ENCODE measurements at places on chromosomes 16 and 17.

DNA sequence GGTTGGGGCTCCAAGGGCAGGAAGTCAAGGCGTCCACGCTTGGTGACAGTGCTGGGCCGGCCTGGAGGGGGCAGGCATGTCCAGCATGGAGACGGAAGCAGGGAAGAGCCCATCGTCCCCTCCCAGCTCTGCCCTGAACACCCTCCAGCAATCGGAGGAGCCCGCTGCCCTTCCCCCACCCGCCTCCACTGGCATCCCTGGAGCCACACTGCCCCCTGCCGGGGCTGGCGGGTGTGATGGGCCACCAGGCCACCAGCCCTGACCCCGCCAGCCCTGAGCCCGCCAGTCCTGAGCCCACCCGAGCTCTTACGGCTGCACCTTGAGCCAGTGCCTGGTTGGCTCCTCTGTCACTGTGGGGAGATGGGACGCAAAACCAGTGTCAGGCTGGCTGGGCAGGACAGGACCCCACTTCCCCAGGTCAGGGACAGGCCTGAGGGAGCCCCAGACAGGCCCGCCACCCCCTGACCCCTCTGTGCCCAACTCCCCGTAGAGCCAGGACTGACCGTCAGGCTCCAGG lies 4.1 kb upstream of the CDH15 start:
- DNase-seq, result peak; percentile 59

- no peak for DNase-seq
Observed at GRCh38 chr16:17304106-17304490, 166.7 kb downstream of the XYLT1 start.

- DNase-seq, result no peak
Observed at GRCh38 chr16:22031483-22032083, 23.7 kb downstream of the MOSMO start.

- no peak for DNase-seq
Observed at GRCh38 chr16:69345923-69346322, 5.7 kb downstream of the TMED6 start.

- no peak for DNase-seq
Observed at GRCh38 chr16:473046-474043, 47.9 kb downstream of the RAB11FIP3 start.

- DNase-seq, result no peak
Observed at GRCh38 chr17:61144617-61145564, 254.8 kb upstream of the TBX2 start.

GRCh38 chr17:71168053-71168741 lies 952.6 kb upstream of the SOX9 start:
- DNase-seq, result no peak

GRCh38 chr17:56785405-56785804 lies 48.3 kb downstream of the C17orf67 start:
- DNase-seq, result peak; percentile 25

DNA sequence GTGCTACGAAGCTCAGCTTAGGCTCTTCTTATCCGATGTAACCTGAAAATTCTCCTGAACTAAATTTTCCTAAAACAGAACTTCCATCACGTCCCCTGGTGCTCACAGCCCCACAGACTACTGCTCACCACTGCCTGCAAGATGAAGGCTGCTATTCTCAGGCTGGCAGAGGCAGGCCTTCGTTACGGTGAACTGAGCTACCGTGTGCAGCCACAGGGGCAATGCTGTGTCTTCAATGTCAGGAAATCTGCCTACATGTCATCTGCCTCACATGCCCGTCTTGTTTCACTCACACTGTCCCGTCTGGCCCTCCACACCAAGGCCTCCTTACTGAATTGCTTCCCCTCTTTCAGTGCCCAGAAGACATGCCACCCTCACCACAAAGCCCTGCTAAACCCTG lies 15.9 kb downstream of the EMC8 start:
- no peak for DNase-seq

- no peak for DNase-seq
Observed at GRCh38 chr17:33811004-33811760, 443.9 kb upstream of the CCL2 start.

DNA sequence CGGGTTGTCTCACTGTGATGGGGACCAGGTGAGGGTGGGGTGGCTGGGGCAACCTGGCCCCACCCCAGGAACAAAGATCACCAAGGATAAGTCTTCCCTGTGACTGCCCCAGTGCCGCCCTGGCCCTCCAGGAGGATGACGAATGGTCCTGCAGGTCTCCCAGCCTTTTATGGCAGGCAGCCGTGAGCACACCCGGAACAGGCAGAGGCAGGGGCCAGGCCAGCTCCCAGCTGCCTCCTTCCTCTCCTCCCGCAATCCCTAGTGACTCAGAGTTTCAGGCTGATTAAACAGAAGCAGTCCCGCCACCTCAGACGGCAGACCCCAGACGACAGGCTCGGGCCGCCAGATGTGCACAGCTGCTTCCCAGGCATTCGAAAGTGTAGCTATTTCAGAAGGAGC lies 13.3 kb downstream of the JUP start:
- DNase-seq, result peak; percentile 91

DNA sequence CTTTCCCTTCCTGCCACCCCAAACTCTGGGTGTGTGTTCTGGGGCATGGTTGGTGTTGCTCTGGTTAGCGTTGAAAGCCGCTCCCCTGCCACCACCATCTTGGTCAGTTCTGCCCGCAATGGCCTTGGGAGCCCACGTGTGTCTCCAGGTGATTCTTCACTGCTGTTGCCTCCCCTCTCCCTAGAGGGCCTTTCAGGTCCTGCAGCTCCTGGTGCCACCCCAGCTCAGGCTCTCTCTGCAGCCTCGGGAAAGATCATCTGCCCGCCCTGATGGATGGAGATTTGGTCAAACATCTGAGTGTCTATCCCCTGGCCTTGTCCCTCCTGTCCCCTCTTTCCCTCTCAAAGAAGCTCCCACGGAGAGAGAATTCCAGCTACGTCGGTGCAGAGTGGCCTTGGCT lies 241.3 kb downstream of the RBFOX3 start:
- DNase-seq, result no peak

DNA sequence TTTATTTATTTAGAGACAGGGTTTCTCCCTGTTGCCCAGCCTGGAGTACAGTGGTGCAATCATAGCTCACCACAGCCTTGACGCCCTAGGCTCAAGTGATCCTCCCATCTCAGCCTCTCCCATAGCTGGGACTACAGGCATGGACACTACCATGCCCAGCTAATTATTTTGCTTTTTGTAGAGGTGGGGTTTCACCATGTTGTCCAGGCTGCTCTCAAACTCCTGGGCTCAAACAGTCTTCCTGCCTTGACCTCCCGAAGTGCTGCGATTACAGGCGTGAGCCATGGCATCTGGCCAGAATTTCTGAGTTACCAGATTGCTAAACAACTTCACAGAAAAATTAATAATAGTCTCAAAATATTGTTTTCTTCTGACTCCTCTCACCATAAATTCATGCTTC lies 21.7 kb downstream of the MOSMO start:
- no peak for DNase-seq

DNA sequence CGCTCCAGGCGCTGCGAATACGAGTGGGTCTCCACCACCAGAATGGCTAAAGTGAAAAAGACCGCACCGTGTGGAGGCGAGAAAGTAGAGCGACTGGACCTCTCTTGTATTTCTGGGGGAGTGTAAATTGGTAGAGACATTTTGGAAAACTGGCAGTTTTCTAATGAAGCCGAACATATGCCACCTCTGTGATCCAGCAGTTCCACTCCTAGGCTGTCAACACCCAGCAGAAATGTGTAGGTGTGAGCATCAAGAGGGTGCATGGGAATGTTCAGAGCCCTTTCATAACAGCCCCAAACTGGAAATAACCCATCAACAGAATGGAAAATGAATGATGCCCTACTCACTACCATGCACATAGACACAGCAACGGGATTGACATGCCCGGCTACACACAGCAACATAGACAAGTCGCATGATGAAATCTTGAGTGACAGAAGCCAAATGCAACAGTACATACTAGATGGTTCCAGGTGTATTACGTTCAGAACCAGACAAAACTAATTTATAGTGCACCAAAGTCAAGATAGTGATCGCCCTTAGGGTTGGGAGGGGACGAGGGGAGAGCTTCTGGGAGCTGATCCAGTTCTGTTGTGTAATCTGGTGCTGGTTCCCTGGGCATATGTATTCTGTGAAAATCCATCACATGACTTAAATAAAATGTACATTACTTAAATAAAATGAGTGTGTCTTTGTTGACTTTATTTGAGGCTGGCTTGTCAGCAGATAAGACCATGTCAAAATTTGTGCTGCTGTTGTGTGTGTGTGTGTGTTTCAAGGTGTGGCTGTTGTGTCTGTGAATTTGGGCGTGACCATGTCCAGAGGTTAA lies 877 bp upstream of the BCL7C start:
- DNase-seq, result no peak

- DNase-seq, result no peak
Observed at GRCh38 chr17:44983563-44983962, 15.5 kb upstream of the C1QL1 start.

- DNase-seq, result no peak
Observed at GRCh38 chr17:78647032-78647431, 69.8 kb upstream of the DNAH17 start.

DNA sequence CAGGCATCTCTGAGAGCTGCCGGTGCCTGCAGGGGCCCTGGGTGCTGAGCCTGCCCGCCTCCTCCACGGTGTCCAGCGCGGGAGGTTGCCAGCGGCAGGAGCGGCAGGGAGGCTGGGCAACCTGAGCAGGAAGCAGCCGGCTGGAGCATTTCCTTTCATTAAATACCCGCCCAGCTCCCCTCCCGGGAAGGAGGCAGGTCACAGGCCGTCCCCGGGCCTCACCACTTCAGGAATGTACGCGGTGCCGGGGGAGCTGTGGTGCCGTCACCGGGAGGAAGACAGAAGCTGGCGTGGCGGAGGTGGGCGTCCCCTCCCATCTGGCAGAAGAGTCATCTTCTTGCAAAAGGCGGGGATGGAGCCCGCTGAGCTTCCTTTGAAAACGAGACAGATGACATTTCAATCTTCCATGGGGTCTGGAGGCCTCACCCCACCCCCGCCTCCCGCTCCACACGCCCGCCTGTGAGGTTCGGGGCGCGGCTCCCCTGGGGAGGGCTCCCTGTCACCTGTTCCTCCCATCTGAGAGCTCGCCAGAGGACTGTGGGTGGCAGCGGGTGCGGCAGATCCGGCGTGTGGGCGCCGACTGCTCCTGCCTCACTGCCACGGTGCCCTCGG lies 16.0 kb downstream of the SOX8 start:
- DNase-seq, result peak; percentile 80

DNA sequence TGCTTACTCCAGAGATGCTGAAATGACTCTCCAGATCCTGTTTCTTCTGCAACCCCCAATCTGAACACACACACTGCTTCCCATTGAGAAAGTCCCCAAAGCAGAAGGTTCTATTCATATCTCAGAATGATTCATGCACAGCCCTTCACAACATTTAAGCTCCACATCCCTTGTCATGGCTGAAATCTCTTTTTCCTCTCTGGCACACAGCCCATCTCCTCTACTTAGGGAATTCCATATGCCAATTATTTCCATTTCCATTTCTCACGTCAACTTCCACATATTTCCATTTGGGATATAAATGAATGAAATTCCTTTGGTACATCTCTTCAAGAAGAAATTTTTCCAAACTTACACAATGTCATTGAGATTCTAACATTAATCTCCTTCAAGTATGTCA lies 119.6 kb downstream of the CDH11 start:
- DNase-seq, result no peak

GRCh38 chr16:83652943-83653342 lies 154.8 kb upstream of the HSBP1 start:
- DNase-seq, result no peak

DNA sequence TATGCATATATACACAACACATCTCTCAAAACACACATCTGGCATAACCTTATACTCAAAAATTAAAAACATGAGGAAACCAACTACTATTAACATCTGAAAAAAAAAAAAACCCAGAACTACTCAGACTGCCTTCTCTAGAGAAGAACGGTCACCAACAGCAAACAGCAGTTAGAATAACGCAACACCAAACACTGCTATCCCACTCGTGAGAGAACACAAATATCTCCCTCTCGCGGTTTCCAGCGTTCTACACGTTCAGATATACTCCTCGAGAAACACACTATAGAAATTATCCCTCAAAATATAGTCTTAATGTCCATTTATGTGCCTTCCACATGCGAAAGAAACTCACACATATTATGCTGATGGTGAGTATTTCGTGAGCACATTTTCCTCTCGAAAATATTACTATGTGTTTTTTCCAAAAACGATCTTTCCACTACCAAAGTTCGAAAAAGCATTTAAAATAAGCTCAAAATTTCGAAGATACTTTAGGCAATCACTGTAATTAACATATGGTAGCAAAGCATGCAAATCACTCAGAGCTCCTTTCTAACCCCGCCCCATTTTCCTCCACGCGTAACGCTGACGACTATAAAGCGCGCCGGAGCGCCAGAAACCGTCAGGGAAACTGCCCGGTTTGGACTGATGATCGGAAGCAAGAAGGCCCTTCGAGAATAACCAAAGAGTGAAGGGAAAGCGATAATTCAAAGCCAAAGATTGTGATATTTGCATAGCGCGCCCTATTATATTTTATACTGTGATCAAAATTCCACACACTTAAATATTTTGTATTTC lies 60.1 kb downstream of the TEX14 start:
- DNase-seq, result peak; percentile 82

Measured in RWPE1 (cell line).